ENCODE measurements at places on chromosomes 6 and 20.

DNA sequence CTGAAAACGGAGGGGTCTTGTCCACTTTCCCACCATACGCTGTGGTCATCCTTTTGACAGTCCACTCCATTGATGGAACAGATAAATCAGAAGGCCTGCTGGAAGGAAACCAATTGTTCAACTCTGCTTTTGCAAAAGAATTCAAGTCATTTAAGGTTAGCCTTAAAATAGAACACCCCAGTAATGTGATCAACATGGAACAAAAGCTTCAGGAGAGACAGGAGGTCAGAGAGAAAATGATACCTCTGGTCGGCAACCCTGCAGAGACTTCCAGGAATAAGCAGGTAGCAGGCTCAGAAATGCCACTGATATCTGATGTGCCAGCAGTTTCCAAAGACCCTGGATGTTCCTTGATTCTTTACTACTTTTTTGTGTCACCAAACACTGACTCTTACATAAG lies 39.6 kb upstream of the SHLD1 start:
- DNase-seq, result no peak

DNA sequence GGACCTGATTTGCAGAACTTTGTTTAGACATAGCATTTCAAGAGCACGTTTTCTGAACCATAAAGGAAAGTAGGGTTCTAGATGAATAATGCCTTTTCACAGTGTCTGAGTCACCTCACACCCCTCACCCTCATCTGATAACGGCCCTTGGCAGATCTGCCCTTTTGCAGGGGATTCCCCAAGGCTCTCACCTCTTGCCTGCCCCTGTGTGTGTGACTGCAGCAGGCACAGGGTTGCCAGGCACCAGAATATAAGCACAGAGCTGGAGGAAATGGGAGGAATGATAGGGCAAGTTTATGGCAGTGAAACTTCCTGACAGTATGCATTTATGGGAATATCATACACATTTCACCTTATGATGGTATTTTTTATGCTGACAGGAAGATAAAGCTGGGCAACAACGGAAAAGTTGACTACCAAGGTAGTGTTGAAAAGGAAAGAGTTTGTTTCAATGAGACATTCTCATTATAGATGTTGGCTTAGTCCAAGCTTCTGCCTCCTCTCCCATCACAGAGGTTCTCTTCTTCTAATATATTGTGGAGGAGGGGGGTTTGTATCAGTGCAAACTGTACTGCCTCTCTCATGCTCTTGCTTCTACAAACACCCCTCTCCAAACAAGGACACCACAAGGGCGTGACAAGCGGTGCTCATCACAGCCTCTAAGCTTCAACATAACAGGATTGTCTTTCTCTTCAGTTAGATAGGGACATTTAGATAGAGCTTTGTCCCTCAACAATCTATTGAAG lies 101.5 kb upstream of the BACH2 start:
- DNase-seq, result peak; percentile 87

DNA sequence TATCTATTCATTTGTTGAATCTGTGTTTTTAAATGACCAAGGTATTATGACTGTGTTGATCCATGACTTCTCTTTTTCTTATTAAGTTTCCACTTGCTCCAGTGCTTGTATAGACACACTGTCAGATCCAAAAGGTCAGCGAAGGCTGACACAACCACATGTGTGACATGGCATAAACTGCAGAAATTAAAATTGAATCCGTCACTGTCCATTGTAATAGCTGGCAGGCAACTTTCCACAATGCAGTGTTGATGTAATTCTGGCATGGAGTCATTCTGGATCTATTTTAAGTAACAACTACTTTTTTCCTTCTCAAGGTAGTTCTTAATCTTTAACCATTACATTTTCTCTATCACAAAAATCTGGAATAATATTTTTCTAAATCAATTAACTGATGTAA lies 145.3 kb downstream of the AIG1 start:
- no peak for DNase-seq

- no peak for DNase-seq
These were observed 17.6 kb upstream of the ELMO2 start for GRCh38 chr20:46423882-46424482.

GRCh38 chr6:16392010-16392409 lies 153.6 kb downstream of the GMPR start:
- no peak for DNase-seq

- DNase-seq, result no peak
These were observed 77.8 kb downstream of the BACH2 start for GRCh38 chr6:90218959-90219208.

- DNase-seq, result no peak
These were observed 83.4 kb downstream of the TFAP2A start for GRCh38 chr6:10331334-10331968.

- DNase-seq, result no peak
These were observed 3.2 kb upstream of the RWDD1 start for GRCh38 chr6:116568111-116568510.
